Cardiac muscle cell (in vitro differentiated cells and primary cell): ENCODE measurements at places on chromosomes 5 and 9. TPM values are rescaled to one million over a fixed set of nuclear protein-coding genes. Genes with fewer than 3 reads are reported as not detected.

The SGCD gene
- total RNA-seq: 1.3 and 1.9 TPM in 2 replicates

The CMYA5 gene
- total RNA-seq: 36.5 and 87.2 TPM in 2 replicates

The SMIM33 gene
- total RNA-seq: not detected in 2 replicates

The GABRA1 gene
- not detected in 2 replicates for total RNA-seq

The COMMD10 gene
- total RNA-seq: 21.7 and 23.4 TPM in 2 replicates

The C5 gene
- total RNA-seq: 0.85 and 1.3 TPM in 2 replicates

The UBAC1 gene
- 60.2 and 66.4 TPM in 2 replicates for total RNA-seq

The PCDHGA10 gene
- 4.5 and 7.3 TPM in 2 replicates for total RNA-seq

The CARD19 gene
- 46.3 and 47.3 TPM in 2 replicates for total RNA-seq

The DOCK2 gene
- total RNA-seq: 3.3 and 4.7 TPM in 2 replicates

The TMEM174 gene
- not detected in 2 replicates for total RNA-seq

The ADAMTS2 gene
- 2.5 and 8.8 TPM in 2 replicates for total RNA-seq

The DNLZ gene
- 28.0 and 45.4 TPM in 2 replicates for total RNA-seq

DNA sequence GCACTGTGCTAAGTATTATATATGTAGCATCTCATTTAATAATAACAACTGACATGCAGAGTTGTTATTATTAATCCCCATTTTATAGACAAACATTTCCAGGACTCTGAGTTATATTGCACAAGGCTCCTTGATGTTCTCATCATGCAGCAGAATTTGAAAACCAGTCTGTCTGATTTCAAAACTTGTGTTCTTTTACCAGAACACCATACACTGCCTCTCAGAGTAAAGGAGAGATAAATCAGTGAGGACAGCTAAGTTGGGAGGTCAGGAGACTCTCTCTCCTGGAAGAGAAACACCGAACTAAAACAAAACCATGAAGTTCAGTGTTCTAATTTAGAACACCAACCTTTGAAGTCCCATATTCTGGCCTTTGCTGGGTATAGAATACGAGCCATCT is 92.7 kb upstream of the TNC start:
- DNase-seq: no peak

DNA sequence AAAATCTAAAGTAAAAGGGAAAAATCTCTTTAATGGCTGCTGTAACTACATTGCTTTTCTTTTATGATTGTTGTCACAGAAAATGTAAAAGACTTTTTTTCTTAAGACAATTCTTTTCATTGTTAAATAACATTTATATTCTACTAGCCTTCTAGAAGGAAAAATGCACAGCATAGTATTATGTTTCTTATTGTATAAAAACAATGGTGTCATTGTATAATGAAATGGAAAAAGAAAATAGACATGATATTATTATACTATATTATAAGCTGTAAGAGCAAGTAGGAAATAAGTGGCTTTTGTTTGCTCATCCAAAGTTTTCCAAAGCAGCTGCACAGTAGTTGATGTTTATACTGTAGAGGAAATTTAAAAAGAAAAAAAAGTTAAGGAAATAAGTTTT is 1021.7 kb downstream of the EFNA5 start:
- no peak for DNase-seq

DNA sequence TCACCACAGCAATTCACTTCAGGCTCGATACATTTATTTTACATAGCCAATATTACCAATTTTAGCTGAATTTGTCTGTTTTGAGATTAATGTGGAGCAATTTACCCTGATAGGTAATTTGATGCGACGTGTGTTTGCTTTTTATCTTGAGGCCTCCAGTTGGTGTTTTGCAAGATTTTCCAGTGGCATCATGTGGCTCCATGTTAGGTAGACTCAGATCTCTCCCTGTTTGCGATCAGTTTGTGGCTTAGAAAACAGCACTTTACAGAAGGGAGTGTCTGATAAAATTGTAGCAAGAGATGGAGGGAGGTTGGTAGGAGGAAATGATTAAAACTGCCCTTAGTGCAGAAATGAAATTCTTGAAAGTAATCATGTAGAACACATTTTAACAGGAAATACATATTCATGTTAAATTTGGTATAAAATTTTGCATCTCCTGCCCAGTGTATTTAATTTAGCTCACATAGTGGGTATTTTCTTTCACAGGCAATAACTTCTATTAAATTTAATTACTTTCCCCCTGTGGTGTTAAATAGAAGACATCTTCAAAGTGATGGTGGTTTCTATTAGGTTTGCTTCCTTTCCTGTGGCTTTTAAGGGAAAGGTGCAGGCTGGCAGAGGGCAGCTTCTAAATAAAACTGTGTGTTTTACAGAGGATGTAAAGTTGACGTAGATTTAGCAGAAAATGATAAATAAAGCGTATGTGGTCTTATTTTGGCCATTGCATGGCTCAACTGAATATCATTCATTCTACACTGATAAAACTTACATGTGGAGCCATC is 135.8 kb downstream of the KDM4C start:
- no peak for DNase-seq

DNA sequence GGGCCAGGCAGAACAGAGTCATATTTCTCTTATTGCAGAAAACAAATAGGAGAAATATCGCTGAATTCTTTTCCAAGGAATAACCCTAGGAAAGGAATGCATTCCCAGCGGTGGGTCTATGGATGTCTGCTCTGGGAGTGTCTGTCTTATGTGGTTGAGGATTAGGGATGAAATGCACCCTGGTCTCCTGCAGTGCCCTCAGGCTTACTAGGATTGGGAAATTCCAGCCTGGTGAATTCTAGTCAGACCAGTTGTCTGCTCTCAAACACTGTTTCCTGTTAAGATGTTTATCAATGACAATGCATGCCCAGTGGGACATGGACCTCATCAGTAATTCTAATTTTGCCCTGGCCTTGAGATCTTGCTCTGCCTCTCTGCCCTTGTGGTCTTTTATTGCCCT is 136.1 kb upstream of the ELAVL2 start:
- no peak for DNase-seq

DNA sequence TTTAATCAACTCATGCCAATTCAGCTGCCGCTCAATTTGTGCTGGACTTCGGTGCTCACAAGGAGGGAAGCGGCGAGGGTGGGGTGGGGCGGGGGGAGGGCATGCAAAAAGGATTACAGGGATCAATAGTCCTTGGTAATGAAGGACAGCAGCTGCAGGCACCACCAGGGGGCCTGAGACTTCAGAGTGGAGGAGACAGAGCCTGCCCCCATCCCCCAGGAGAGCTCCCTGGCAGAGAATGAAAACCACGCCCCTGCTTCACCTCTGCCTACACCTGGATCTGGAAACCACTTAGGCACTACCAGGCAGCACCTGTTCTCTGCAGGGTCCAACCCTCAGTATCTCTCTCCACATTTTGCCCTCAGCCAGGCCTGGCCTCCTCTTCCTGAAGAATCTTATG is 155.6 kb downstream of the TRIM32 start:
- no peak for DNase-seq

DNA sequence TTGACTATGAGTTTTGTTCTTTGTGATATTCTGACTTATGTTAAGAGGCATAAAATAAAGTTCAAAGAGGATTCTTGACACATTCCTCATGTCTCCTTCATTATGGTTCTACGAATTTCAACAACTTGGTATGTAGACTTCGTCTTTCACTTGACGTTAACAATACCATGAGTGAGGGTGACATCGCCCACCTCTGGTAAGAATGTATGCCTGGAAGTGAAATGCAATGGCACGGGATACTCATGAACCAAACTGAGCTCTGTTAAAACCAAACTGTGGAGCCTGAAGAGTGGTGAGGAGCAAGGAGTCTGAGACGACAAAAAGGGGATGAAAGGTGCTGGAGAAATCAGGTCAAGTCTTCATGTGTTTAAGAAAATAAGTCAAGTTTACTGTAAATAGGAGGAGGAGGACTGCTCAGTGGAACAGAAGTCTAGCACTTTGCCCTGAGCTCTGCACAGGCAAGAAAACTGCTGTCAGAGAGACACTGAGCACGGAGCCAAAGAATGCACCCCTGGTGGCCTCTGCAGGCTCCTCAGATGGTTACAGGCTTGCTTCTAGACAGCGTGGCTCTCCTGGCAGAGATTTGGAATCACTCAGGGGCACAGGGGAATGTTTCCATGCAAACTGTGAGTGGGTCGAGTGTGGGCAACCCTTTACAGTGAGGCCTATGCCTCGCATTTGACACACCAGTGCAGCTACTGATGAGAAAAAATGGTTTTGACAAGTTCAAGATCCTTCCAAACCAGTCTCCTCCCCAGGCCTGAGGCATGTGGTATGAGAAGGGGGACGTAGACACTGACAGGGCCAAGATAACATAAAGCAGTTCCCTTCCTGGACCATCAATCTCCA is 470.1 kb downstream of the IRX1 start:
- DNase-seq: peak; percentile 81

- DNase-seq: no peak
Measured at GRCh38 chr5:143642791-143643190, 169.2 kb upstream of the HMHB1 start.

DNA sequence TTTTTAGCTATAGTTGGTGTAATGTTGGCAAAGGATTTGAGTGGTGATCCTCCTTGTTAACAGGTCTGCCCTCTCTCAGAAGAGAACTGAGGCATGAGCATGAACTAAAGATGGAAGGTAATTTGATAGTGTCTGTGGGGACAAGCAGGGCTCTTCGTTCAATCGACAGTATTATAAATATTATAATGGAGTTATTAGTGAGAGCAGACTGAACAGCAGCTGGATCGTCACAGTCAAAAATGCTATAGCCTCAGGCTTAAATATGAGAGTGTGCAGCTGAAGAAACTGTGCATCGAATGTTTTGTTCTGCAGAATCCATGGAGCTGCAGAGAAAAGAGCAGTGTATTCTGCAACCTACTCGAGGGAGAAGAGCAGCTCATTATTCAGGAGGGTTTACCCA is 757.3 kb downstream of the DNAH5 start:
- no peak for DNase-seq

GRCh38 chr5:119395080-119395836 is 39.4 kb downstream of the TNFAIP8 start:
- no peak for DNase-seq

GRCh38 chr5:94885931-94886330 is 267.5 kb downstream of the SLF1 start:
- DNase-seq: no peak

GRCh38 chr5:120088836-120089235 is 375.3 kb upstream of the PRR16 start:
- peak; percentile 13 for DNase-seq

GRCh38 chr5:150538007-150538917 is 30.3 kb downstream of the NDST1 start:
- no peak for DNase-seq

- DNase-seq: no peak
Measured at GRCh38 chr9:15156241-15156640, 150.8 kb downstream of the TTC39B start.

DNA sequence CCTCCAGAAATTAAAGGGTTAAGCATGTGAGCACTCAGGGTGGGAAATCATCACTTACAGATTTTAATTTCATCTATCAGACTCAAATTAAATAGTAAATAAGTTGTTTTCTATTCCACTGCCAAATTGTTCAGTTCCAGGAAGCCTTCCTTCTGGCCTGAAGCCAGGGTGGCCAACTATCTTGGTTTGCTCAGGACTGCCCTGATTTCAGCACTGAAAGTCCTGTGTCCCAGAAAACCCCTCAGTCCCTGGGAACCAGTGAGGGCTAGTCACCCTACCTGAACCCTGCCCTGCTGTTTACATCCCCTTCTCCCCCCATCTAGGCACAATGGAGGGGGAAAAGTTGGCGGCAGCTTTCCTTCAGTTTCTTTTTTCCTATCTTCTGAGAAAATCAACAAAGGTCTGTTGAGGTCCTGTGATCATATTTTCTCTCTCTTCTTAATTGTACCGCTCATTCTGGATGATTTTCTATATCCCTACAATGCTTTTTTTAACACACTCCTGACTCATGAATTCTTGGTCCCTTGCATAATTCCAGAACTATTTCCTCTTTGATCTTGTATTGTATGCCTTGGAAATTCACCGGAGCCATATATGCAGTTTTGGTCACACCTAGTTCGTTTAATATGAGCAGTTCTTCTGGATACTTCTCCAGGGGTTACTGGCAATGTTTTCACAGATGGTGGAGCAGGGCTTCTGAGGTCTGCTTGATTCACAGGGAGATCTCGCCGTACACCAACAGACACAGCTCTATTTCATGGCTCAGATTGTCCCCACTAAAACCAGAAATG is 103.8 kb downstream of the MAP1B start:
- no peak for DNase-seq

- DNase-seq: peak; percentile 75
Measured at GRCh38 chr5:96172436-96172835, 210.8 kb upstream of the ELL2 start.
